ENCODE measurements at places on chromosomes 6 and 20.

DNA sequence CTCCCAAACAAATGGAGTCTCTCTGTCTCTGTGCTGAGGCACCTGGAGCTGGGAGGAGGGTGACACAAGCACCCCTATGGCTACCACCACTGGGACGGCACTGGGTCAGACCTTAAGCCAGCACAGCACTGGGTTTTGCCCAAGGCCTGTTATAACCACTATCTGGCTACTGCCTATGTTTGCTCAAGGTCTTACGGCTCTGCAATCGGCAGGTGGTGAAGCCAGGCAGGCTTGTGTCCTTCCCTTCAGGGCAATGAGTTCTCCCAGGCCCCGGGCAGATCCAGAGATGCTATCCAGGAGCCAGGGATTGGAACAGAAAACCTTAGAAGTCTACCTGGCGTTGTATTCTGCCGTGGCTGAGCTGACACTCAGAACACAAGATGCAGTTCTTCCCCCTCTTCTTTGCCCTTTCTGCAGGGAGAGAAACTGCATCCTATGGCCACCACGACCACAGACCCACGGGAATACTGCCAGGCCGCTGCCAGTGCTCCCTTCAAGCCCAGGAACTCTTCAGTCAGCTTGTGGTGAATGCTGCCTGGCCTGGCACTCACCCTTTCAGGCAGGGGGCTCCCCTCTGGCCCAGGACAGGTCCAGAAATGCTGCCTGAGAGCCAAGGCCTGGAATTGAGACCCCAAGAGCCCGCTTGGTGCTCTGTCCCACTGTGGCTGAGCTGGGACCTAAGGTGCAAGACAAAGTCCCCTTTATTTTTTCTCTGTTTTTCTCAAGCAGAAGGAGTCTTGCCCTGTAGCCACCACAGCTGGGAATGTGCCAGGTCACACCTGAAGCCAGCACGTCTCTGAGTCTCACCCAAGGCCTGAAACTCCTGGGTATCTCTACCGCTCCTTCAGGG, 67.0 kb upstream of the FRMD1 start:
- DNase-seq = no peak

- no peak for DNase-seq
Measured at GRCh38 chr6:33117811-33118277, 42.1 kb downstream of the HLA-DPB1 start.

DNA sequence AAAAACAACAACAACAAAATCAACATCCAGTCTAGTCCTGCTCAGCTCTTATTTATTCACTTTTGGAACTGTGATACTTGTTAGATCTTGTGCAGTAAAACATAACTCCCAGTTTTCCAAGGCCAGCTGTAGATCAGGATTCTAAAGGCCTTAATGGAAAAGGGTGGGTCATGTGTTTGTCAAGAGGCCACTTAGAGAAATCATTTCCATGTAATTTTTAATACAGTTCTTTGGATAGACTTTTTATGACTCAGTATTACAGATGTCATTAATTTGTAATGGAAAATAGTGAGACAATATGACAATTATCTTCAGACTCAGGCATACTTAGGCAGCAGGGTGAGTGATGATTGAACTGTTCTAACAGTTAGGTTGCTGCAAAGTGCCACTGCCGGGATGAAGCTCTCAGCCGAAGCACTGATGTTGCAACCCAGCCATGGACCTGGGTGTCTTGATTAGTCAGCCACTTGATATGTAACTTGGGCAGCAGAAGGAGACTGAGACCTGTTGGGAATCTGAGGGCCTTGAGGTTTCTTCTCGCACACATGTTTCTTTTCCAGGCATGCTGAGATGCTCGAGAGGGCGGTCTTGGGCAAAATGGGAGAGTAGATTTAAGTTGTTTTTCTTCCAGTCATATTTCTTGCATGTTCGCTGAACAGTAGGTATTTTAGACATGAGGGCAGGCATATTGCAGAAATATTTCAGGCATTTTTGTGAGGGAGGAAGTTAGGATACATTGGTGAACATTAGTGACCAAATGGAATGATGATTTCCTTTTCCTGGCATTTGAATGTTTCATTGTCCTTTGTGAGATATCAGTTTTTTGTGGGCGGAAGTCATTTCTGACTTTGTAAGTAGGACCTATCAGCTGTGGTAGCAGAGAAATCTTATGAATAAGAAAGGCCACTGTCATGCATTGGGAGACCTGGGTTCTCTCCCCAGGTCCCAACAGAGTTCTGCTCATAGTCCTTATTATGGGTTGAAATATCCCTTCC, 52.3 kb downstream of the SLX4IP start:
- no peak for DNase-seq

DNA sequence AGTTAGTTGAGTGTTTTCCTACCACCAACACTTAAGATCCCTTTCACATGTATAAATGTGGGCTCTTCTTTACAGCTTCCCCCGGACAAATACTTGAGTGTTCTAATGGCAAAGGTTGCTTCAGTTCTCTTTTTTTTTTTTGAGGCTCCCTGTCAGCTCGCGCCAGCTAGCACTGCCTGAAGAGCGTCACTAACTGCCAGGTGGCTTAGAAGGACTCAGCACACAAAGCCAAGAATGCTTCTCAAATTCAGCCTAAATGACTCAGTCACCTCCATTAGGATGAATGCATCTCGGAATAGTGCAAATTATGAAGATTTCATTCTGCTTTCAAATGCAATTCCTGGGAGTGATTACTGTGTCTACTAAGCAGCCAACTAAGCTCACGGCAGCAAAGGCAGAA, 150.7 kb upstream of the BTBD3 start:
- no peak for DNase-seq

DNA sequence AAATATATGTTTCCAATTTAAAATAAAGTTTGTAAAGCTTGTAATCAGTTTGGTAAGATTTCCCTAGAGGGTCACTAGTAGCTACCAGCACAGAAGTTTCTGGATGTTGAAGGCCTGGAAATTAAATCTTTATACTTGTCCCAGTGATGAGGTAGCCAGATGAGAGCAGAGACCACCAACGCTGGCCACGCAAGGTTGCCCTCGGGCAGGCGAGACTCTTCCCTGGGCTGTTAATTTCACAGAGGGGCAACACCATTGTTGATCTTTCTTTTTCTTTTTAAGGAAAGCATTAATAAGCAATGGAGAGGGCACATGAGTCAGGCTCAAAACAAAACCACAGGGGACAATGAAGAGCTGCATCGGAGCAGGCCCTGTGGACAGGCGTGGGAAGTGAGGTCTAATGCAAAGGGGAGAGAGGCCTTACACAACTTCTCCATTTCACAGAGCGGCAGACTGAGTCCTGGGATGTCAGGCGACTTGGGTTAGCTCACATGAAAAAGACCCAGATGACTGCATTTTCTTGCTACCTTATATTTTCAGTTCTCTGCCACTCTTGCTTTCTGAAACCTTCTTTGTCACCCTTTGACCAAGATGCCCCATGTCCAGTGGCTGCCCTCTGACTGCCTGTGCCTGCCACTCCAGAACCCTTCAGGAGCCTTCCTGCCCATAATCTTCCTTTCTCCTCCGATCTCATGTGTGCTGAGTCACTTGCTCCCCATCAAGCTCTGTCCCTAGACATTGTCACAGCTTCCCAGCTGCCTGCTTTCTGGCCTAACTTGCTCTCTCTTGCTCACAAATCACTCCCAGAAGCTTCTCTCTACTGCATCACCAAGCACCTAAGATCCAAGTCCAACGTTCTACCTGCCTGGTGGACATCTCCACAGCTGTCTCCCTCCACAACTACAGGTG, 107.7 kb upstream of the CDYL start:
- no peak for DNase-seq

Measured in cardiac muscle cell (in vitro differentiated cells and primary cell).